Activated naive CD4-positive, alpha-beta T cell treated with anti-CD3 and anti-CD28 coated beads, Interleukin-2, amount 10 ng/mL, durations not matched to agents 5 hours and 36 hours (primary cell): ENCODE measurements at places on chromosomes 3 and 15. TPM values are rescaled to one million over a fixed set of nuclear protein-coding genes. Genes with fewer than 3 reads are reported as not detected.

Gene HIGD2B
- total RNA-seq: 0.22 TPM

Gene ZNF620
- total RNA-seq: 3.7 TPM

Gene ZNF774
- 1.1 TPM for total RNA-seq

Gene MINAR1
- total RNA-seq: 0.58 TPM

Gene GOLGA8O
- total RNA-seq: 1.0 TPM

Gene TMC3
- total RNA-seq: not detected

Gene SCAANT1
- not detected for total RNA-seq

Gene TTLL13
- 0.34 TPM for total RNA-seq

Gene SPESP1
- total RNA-seq: 1.0 TPM

Gene TEX55
- total RNA-seq: not detected

Gene ZPLD1
- not detected for total RNA-seq

Gene RASGRP1
- 157 TPM for total RNA-seq

Gene RBP2
- total RNA-seq: not detected

Gene CD80
- total RNA-seq: 14.0 TPM

Gene HESX1
- not detected for total RNA-seq

Gene SUSD5
- total RNA-seq: not detected

Gene ITGB5
- total RNA-seq: not detected

Gene ABI3BP
- not detected for total RNA-seq

Gene CIP2A
- total RNA-seq: 41.4 TPM

Gene SERPINI2
- total RNA-seq: not detected

Gene COL7A1
- 0.17 TPM for total RNA-seq

Gene NBEAL2
- 187 TPM for total RNA-seq

Gene ISLR2
- not detected for total RNA-seq

Gene TRH
- total RNA-seq: not detected

Gene AHSG
- not detected for total RNA-seq

Gene C3orf85
- not detected for total RNA-seq

Gene CCDC54
- not detected for total RNA-seq

Gene SLC12A1
- total RNA-seq: not detected

Gene MYLK
- total RNA-seq: not detected

Gene CCDC14
- total RNA-seq: 38.8 TPM

Gene CISH
- 389 TPM for total RNA-seq

Gene WDR72
- total RNA-seq: not detected

Gene WDR93
- not detected for total RNA-seq

Gene PCLAF
- total RNA-seq: 83.1 TPM

Gene GPR149
- not detected for total RNA-seq

Gene ZBTB11
- total RNA-seq: 31.9 TPM

Gene GOLGA8G
- total RNA-seq: not detected

Gene LTK
- total RNA-seq: 0.13 TPM

Gene TMEM207
- total RNA-seq: not detected
